ENCODE measurements at places on chromosomes 6 and 20.

GRCh38 chr6:47653706-47654105 lies 44.7 kb upstream of the ADGRF4 start:
- no peak for DNase-seq

GRCh38 chr6:104580452-104580851 lies 279.3 kb downstream of the HACE1 start:
- no peak for DNase-seq

- no peak for DNase-seq
These were observed 58.3 kb upstream of the MAP3K4 start for GRCh38 chr6:160933256-160933655.

DNA sequence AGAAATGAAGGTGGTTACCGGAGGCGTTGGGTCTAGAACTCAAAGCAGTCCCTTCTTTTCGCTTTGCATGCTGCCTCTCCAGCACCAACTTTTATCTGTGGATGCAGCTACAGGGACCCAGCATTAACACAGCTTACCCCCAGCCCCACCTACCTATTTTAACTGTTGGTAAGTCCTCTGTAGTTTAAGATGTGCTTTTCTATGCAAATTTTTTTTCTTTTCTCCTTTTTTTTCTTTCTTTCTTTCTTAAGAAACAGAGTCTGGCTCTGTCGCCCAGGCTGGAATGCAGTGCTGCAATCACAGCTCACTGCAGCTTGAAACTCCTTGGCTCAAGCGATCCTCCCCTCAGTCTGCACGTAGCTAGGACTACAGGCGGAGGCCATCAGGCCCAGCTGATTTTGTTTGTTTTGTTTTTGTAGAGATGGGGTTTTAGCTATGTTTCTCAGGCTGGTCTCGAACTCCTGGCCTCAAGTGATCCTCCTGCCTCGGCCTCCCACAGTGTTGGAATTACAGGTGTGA lies 6.5 kb upstream of the USP45 start:
- DNase-seq, result no peak

DNA sequence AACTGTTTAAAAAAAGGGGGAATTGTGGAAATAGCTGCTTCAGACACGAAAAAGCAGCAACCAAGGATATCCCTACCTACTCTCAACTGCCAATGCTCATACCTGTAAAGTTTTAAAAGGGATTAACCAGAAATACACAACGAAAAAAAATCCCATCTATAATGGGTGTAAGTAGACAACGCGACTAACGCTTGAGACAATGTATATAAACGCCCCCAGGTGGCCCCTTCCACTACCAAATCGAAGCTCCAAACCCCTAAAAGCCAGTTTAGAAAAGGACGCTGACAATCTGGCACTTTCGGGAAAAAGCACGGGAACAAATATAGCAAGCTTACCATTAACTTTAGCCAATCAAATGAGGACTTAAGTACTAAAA lies 94.5 kb upstream of the BTN3A2 start:
- DNase-seq, result no peak

- no peak for DNase-seq
These were observed 141.2 kb downstream of the RALGAPA2 start for GRCh38 chr20:20571068-20571780.

GRCh38 chr6:17408081-17408480 lies 14.7 kb downstream of the CAP2 start:
- no peak for DNase-seq

DNA sequence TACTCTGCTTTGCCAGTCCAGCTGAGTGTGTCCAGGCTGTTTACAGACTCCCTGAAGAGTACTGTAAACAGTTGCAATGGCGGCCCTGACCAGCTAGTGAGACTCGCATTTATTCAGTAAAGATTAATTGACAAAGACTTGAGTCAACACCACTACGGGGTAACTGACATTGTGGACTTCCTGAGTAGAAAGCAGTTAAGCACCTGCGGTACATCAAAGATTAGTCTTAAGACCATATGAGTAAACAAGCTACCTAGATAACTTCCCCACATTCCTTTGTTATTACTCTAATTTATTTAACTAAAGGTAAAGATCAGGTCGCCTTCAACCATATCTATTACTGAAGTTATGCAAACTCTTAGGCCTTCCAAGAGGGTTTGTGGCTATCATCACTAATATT lies 12.6 kb downstream of the VPS52 start:
- DNase-seq, result no peak

DNA sequence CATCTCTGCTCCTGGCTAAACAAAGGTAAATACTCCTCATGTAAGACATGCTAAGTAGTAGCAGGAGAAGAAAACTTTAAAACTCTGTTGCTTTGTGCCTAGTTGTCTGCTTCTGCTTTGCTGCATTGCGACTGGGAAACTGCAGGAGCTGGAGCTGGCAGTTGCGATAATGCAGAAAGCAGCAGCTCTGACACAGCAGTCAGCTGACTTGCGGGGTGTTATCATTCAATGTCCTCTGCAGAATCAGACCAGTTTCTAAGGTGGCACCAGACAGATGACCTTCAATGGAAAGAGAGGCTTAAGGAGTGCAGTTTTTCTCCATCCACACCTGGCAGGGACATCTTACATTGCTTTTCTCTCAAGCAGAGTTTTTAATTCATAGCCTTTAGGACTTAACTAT lies 69.9 kb upstream of the SOX4 start:
- no peak for DNase-seq

- DNase-seq, result no peak
These were observed 297.5 kb downstream of the CLIC5 start for GRCh38 chr6:45718131-45718530.

DNA sequence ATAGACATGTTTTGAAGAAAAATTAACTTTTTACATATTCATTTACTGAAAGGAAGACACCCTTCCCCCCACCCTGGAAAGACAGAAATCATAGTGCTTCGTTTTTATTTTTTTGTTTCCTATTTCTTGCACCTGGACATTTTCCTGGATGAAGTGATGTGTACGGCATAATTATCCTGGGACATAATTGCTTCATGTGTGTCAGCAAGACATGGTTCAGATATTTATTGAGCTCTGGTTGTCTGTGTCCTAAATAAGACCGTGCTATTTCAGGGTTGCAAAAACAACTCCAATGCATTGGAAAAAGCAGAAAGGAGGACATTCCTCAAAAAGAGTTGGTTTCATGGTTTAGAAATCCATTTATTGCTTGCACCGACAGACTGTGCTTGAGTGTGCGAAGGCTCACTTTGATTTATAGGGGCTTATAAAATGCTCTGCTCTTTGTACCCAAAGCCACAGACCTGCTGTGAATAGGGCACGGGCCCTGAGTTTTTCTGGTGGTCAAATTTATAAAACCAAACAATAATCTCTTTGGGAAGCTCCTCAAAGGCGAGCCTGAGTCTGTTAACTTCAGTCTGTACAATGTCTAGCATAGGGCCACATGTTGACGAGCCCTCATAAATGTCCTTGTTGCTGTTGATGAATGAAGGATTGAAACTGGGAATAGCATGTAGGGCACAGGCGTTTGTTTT lies 179.5 kb downstream of the SOX4 start:
- DNase-seq, result no peak

- no peak for DNase-seq
These were observed 1.2 kb upstream of the COL19A1 start for GRCh38 chr6:69865126-69865525.
